Right renal cortex interstitium (tissue), 3 donors: ENCODE measurements at places on chromosomes 12 and 14.

- DNase-seq: no peak
These were observed 18.2 kb upstream of the FAM222A start for GRCh38 chr12:109695416-109695815.

DNA sequence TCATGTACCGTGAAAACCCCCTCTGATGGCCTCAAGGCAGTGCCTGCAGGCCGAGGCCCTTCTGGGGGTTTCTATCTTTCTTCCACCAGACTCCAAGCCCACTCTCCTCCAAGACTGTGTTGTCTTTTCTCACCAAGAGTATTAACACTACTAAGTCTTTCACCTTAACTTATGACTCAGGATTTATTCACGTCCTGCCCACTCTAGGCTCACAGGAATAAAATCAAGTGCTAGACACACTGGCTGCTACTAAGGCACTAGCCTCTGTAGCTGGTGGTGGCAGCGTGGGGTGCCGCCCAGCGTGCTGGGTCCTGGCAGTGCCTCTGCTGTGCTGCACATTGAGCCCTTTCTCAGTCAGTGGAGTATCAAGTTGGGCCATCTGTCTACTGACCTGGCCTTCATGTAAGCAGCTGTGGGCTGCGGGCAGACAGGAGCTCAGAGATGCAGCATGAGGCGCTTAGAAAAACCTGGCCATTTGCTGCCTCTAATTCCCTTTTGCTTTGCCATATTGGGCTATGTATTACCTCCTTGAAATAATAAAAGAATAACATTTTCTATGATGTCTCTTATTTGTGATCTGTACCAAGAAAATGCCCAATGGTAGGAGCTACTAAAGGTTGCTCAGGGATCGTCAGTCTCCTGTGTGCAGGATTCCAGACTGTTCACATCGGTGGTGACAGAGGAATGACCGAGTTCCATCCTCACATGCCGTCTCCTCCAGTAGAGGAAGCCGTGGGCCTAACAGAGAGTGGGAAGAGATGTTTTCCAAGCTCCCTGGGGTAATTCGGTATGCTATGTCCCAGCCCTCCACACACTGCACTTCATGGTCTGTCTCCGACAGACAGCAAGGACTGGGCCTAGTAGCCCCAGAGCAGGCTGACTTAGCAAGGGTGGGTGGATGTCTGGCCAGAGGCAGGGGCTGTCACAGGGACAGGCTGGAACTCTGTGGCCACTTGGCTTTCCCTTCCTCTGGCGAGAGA is 39.9 kb downstream of the MAX start:
- no peak for DNase-seq

DNA sequence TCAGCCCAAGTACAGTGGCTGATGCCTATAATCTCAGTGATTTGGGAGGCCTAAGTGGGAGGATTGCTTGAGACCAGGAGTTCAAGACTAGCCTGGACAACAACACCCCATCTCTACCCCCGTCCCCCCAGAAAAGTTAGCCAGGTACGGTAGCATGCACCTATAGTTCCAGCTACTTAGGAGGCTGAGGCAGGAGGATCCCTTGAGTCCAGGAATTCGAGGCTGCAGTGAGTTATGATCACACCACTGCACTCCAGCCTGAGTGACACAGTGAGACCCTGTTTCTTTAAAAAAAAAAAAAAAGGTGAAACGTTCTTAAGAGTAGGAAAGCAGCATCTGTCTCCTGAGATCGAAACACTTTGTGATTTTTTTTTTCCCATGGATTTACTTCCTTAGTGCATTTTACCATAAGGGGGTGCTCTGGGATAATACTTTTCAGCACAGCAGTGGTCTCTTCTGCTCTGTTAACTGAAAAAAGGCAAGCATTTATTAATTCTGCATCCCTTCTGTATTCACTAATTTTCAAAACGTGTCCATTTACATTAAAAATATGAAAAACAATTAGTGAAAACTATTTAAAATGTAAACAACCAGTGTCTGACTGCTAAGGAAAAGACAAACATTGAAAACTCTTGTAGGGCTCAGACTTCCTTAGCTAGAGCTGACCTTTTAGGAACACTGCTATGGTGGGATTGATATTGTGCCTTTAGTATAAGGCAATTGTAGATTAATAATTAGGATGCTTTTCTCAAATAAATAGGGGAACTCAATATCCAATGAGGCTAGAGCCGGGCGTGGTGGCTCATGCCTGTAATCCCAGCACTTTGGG is 31.2 kb upstream of the USP44 start:
- no peak for DNase-seq

DNA sequence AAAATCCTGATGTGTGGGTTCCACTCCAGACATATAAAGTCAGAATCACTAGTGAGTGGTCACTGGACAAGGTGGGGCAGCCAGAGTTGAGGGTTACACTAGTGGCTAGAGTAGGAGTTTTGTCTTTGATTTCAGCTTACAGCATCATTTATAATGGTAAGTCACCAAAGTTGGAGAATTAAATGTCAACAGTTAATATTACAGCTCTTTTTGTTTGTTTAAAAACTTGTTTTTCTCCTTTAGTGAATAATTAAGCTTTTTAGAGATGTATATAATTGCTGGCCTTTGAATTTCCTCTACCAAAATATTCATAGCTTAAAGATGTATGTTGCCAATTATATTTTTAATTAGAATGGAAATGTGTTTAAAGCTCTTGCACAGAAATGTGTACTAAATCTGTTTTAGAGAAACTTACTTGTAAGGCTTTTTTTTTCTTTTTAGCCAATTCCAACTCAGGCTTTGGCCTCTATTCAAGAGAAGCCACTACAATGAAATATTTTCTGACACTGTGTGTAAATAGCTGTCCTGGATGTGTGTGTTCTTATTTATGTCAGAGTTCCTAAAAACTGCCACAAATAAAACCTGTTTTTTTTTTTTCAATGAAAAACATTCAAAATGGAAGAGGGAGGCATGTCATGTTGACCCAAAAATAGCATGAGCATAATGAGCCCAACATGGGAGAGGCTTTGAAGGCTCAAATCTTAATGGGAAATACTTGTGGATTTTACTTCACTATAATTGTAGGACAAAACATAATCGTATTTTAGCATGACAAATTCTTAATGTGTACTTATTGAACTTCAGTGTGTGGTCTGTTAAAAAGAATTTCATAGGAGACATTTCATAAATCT is 92.2 kb downstream of the TBC1D30 start:
- DNase-seq: peak; percentile 9

DNA sequence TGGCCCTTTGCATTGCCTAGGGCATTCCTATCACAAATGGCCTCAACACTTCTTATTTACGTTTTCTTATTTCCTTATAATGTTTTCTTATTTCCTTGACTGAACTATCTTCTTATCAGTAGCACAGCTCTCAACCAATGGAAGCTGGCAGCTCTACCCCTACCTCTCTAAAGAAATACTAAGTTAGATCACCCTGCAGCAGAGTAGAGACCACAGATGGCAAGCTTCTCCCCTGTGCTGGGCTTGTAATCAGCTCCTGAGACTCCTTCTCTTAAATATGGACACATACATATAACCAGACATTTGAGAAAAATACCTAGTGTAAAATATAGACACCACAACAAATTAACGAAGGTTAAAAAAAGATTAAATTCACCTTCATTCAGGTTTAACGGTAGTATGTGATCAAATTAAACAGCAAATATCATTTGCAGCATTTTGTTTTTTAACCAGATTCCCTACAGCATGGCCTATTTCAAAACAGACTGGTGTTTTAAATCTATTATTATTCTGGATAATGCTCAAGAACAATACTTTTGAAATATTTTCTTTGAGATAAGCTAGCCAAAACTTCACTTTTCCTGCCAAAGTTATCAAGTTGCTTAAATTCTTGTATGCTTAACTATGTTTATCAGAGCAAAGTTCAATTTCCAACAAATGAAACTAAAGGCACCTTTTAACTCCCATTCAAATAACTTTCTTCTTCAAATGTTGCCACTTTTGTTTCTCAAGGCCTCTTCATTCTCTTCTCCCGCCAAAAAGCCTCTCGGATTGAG is 54.3 kb downstream of the SLC41A2 start:
- no peak for DNase-seq

GRCh38 chr12:101939306-101939705 is 61.9 kb downstream of the DRAM1 start:
- DNase-seq: no peak

DNA sequence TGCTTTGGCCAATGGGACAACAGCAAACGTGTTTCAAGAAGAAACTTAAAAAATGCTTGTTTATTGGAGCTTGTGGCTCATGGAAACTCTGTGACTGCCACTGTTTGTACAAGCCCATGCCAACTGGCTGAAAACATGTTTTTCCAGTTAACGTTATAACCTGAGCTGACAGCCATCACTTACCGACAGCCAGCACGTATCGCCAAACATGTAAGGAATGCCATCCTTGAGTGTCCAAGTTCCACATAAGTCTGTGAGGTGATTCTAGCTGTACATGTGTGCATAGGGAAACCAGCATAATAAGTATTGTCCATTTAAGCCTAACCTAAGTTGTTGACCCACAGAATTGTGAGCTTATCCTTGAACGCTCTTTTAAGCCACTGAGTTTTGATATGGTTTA is 596.9 kb downstream of the TRHDE start:
- DNase-seq: no peak

GRCh38 chr12:104575442-104576186 is 118.9 kb downstream of the CHST11 start:
- DNase-seq: no peak

- no peak for DNase-seq
These were observed 23.7 kb downstream of the SLC5A8 start for GRCh38 chr12:101186291-101186690.

DNA sequence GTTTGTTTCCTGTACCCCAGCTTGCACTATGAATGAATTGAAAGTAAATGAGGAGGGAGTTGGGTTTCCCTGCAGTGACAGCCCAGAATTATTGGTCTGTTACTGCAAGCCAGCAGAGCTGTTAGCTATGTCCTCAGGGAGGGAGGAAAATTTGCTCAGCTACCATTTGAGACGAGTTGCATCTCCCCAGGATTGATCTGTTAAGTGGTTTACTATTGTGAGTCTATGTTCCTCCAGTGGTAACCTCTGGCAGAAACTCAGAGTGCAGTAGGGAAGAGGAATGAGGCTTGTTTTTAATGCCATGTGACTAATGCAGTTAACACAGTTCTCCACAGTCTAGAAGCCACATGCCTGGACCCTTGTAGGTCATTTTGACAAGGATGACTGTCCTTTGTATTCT is 173.9 kb downstream of the SLC15A4 start:
- DNase-seq: no peak

DNA sequence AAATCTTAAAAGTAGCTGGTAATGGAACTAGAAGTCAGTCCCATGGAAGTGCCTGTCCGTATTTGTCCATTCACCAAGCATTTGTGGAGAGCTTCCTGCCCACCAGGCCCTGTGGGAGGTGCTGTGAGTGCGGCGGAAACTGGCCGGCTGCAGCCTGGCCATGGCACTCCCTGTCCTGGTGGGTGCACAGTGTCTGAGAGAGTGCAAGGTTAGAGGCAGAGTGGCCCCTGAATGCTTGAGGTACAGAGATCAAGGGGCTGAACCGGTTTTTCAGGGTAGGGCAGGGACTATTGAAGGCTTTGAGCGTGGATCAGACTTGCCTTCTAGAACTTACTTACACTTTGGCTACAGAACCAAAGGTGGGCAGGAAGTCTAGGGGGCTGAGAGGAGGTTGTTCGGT is 92.9 kb downstream of the ESR2 start:
- no peak for DNase-seq

DNA sequence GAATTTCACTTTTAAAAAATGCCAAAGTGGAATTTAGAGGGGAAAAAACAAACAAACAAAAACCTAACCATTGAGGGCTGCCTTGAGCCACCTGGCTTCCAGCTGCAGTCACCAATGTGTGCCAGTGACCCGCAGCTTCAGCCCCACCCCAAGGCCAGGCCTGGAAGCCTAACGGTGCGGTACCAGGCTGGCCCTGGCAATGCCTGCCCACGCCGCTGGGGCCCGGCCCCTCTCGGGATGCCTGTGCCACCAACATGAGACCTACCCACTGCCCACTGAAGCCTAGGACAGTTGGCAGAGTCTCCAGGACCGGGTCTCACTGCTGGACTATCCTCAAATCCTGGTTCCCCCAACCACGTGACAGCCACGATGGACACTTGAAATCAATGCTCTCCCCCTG is 96.6 kb downstream of the NCOR2 start:
- DNase-seq: no peak

- DNase-seq: no peak
These were observed 459.5 kb downstream of the RMST start for GRCh38 chr12:97921979-97922722.

GRCh38 chr12:115351514-115352077 is 667.6 kb upstream of the TBX3 start:
- no peak for DNase-seq

- no peak for DNase-seq
These were observed 564.5 kb downstream of the BCL11B start for GRCh38 chr14:98707522-98707921.

GRCh38 chr12:99281277-99281676 is 366.3 kb upstream of the GARIN6 start:
- no peak for DNase-seq

- DNase-seq: no peak
These were observed 52.9 kb downstream of the SPTB start for GRCh38 chr14:64826845-64827244.

DNA sequence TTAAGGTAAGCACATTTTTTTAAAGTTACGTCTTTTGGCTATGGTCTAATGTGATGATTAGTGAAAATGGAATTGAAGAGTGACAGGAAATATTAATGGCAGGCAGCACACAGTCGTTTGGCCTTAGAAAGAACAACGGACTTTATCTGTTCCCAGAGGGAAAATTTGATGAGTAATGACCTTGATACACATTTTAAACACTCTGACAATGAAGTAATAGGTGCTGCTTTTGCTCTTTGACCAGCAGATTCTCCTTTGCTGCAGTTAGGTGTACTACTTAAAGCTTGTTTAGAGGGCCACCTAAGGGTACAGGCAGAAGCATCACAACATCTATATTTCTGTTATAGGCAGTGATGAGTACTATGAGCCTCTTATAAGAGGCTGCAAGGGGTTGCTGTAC is 27.1 kb upstream of the RNU6-8 start:
- no peak for DNase-seq

GRCh38 chr12:63826006-63826585 is 18.4 kb upstream of the SRGAP1 start:
- DNase-seq: no peak
